EL (cell line): ENCODE measurements at places on chromosomes 2 and 18.

GRCh38 chr2:119701352-119701751, 22.4 kb downstream of the TMEM177 start:
- no peak for DNase-seq

DNA sequence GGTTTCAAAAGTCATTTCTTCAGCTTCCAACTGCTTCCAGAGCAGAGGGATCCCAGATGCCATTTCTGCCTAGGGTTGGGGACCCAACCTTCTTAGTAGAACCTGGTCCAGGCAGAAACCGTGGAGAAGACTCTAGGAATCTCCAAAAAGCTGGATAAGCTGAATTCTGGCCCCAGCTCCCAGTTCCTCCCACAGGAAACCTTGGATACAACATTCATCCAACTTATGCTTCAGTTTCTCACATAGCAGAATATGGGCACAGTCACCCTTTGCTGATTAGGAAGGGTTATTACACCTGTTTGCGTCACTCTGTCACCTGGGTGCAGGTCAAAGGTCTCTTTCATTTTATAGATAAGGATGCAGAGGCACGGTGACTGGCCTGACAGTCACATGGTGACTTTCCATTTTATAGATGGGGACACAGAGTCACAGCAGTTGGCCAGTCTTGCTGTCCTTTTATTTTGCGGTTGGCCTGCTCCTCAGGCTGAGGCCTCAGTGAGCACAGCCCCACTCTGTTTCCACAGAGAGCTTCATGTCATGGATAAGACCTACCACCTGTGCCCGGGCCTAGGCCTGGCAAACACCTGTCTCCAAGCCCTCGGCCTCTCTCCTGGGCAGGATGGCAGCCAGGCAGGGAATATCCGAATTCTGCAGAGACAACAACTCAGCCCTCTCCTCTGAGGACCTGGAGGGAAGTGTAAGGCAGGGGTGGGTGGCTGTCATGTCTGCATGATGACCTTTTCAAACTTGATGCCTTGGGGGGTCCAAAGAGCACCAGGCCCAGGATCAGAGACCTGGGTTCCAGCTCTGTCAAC, 148.8 kb downstream of the SMAD7 start:
- no peak for DNase-seq

DNA sequence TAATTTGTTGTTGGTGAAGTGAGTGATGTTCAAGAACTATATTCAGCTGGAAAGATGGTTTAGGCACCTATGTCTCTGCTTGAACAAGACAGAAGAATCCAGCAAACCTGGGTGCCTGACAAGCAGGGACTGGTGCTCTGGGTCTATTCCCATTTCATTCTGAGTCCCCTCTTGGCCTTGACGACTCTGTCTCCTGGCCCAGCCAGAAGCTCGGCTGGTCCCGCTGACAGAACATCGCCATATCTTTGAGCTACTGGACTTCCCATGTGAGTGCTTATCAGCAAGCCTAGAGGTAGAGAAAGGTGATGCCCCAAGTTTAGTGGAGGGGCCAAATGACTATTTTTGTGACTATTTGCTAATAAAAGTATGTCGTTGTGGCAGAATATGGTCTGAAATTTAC, 48.2 kb downstream of the SDC1 start:
- no peak for DNase-seq

- DNase-seq, result no peak
Measured at GRCh38 chr2:30679426-30680088, 127.7 kb downstream of the CAPN13 start.

DNA sequence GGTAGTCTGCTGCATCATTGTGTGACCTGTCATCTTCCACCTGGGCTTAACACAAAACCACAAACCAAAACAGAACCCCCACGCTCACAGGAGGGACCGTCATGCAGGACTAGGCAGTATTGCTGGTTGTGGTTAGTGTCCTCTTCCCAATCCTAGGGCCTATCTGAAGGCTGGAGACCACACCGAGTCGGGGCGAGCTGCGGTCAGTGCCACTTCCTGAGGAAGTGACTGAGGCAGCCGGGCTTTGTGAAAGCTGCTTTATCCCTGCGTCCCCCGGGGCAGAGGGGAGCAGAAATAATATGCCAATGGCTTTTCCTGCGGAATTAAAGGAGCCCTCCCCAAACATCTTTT, 22.9 kb downstream of the ZNF532 start:
- peak; percentile 74 for DNase-seq

DNA sequence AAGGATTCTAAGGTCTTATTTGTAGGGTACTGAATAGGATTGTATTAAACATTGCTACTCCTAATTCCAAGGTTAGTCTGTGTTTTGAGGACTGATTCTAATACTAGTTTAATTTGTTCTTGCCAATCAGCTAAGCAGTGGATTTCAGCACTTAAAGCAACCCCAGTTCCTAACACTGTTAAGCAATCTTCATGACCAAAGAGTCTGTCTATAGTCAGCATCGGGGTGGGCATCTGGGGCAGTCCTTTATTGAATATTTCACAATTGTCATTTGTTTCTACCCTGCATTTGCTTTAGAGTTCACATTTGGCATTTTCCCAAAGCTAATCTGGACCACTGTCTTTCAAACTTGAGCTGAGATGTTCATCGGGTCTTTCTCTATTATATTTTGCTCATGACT, 248.0 kb upstream of the TANK start:
- DNase-seq, result no peak

DNA sequence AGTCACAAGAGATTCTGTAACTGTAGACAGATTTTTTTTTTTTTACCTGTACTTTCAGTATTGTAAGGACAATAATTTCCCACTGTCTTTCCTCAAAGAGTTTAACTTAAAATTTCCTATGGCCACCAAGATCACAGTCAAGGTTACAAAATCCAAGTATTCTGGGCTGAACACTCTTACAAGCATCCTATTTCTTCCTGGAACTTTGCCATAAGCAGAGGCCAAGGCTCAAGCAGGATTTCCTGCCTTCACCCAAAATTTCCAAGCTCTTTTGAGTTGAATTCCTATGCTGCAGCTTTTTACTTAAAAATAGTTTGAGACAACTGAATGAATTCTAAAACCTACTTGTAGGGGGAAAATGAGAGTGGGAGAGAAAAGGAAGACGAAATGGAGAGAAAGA, 299.4 kb downstream of the ZNF516 start:
- no peak for DNase-seq

- DNase-seq, result peak; percentile 64
Measured at GRCh38 chr2:46117379-46117778, 179.8 kb upstream of the EPAS1 start.

GRCh38 chr2:108449410-108450130, 564 bp downstream of the GCC2 start:
- peak; percentile 52 for DNase-seq

GRCh38 chr18:68262690-68263294, 452.1 kb downstream of the TMX3 start:
- DNase-seq, result peak; percentile 85

DNA sequence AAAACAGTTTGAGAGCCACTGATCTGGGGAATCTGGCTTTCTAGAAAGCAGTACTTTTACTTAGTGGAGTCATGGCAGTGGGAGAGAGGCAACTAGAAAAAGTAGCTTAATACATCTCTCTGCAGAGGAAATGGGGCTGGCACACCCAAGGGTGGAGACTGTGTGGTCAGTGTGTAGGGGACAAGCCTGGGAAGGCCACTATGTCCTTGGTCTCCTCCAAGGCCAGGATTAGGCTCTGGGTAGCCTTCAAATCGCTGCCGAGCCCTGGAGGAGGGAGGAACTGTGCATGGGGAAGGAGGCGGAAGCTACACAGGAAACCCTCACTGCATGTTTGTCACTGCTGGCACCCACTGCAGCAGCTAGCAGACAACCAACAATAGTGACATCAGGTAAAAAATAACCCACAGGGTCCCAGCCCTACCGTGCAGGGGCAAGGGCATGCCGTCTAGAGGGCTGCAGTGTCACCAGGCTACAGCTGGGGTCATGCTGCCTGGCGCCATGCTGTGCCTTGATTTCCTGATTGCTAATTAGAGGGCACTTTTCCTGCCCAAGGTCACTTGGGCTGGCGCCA, 34.8 kb downstream of the LBH start:
- DNase-seq, result no peak

DNA sequence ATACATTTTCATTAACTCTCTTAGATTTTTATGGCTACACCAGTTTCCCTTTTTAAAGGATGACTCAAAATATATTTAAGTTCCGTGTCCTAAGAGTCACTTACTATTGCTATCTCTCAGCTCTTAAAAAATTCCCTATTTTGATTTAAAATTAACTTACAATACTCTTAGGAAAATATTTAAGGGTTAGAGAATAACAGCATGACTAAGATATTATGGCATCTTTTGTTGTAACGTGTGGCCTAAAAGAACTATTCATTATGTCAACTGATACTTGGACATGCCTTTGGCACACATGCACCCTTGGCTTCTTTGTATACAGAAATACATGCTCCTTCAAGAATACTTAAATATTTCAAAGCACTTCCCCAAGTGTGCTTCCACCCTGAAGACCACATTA, 42.3 kb downstream of the SCN3A start:
- peak; percentile 33 for DNase-seq

DNA sequence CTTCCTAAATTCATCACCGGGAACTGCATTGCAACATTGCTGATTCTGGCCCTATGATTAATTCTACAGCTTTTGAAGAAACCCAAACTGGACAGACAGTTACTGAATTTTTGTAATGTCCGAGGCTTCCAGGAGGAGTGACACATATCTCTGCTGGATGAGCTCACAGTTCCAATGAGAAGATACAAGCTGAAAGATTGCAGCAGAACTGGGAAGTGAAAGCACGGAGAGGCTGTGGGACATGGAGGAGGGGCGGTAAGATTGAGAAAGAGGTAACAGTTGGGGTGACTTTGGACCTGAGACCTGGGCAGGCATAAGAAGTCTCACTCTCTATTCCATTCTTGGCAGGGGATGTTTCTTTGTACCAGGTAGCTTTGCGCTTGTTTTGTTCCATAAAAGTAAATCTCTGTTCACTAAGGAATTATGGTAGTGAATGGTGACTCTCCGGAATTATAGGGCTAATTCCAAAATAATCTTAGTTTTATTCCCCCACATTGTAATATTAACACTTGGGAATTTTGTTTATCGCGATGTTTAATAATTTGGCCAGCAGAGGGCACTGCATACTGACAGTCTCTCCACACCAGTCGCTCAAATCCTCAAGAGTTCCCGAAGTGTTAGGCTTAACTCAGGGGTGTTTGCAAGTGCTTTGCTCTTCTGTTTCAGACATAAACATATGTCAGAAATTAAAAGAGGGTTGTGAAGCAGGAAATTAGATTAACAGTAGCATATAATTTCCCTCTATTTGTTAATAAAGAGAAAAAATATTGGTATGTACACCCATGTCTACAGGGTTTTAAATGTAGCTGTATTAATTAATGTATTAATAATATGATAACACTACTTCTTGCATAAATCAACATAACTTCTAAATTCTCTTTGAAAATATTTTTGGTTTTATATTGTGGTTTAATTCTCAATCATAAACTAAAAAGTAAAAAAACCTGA, 201.4 kb downstream of the SOCS6 start:
- DNase-seq, result peak; percentile 58

DNA sequence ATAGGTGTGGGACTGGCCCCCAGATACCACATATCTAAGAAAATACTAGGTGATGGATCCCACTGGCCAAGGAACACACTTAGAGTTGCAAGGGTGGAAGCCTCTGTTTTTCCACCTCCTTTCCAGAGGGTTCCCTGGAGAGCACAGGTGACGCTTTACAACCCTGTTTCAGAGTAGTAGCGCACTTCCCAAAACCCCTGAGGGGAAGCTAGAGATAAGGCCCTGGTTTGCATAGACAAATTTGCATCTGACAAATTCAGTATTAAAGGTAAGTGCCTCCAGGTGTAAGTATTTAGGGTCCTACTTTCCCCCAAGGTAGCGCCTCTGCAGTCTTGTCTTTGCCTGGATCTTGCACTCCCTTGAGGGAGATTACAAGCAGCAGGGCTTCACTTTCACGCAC, 474 bp upstream of the CERKL start:
- DNase-seq, result no peak
